ENCODE measurements at places on chromosomes 7 and 10. TPM values are rescaled to one million over a fixed set of nuclear protein-coding genes. Genes with fewer than 3 reads are reported as not detected.

ASB4 gene
- total RNA-seq, result 0.13 TPM

GNGT1 gene
- total RNA-seq, result not detected

LOXL4 gene
- 1.6 TPM for total RNA-seq

FAM25C gene
- 113 TPM for total RNA-seq

FAM24B gene
- total RNA-seq, result 5.5 TPM

NUTM2A gene
- total RNA-seq, result 2.8 TPM

DYNC1I1 gene
- total RNA-seq, result 6.7 TPM

OR2A42 gene
- total RNA-seq, result 0.56 TPM

ELFN1 gene
- 1.4 TPM for total RNA-seq

ADK gene
- 57.3 TPM for total RNA-seq

SYCE1 gene
- not detected for total RNA-seq

ANKRD61 gene
- not detected for total RNA-seq

CRPPA gene
- total RNA-seq, result 1.8 TPM

CPVL gene
- total RNA-seq, result 9.3 TPM

CYP3A7 gene
- total RNA-seq, result not detected

PIP4K2A gene
- 8.6 TPM for total RNA-seq

SLC13A1 gene
- total RNA-seq, result not detected

SFXN2 gene
- 1.9 TPM for total RNA-seq

ASAH2 gene
- 4.4 TPM for total RNA-seq

CFAP43 gene
- 0.78 TPM for total RNA-seq

CCL24 gene
- total RNA-seq, result 2.6 TPM

CRTAC1 gene
- total RNA-seq, result 2.2 TPM

NUTM2D gene
- total RNA-seq, result 2.8 TPM

LRIT1 gene
- total RNA-seq, result not detected

All from suprapubic skin (tissue), 4 donors.